ENCODE measurements at places on chromosomes 6 and 20.

- DNase-seq, result no peak
These were observed 19.1 kb downstream of the TRAF3IP2 start for GRCh38 chr6:111586554-111586953.

GRCh38 chr6:143401636-143402370 lies 48.7 kb downstream of the ADAT2 start:
- no peak for DNase-seq

DNA sequence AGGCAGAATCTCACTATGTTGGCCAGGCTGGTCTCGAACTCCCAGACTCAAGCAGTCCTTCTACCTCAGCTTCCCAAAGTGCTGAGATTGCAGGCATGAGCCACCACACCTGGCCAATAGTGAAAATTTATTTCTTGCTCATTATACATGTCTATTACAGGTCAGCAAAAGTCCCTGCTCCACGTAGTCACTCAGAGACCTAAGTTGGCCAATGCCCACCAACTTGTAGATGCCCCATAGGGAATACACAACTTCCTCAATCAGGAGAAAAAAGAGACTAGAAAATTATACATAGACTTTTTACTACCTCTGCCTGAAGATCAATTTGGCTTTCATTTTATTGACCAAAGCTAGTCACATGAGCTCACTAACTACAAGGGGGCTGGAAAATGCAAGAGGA lies 22.0 kb upstream of the CGA start:
- no peak for DNase-seq

GRCh38 chr20:47359530-47360296 lies 3.2 kb upstream of the ZMYND8 start:
- no peak for DNase-seq

DNA sequence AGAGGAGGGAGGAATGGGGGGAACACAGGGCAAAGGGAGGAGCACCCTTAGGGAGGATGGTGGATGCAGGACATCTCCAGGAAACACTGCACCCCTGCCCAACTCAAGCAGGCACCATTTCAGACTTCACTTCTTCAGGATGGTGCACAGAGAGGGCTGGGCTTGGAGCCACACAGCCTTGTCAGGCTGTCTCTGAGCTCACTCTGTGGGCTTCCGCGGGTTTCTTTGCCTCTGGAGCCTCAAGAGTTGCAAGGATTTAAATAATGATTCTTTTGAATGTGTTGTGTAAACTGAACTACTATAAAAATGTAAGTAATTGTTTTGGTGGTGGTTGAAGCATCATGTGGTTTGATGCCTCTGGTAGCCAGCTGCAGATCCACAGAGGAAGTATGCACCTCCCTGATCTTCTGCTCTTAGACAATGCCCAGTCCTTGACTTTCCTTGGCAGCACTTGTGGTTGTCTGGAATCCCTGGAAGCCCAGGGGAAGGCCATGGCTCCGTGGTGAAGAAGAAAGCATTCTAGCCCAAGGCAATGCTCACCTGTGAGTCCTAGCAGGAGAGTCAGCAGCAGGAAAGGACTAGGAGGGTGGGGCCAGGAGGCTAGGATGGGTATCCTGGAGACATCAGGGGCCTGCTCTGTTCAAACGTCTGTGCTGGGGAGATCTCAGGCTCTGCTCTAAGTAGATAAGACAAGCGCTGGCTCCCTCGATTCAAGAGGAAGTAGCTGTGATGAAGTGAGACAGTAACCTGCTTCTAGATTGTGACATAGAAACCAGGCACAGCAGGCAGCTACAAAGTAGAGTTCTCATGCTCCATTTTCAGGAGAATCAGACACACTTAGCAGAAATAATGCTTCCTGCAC lies 50.2 kb upstream of the SIRPG start:
- no peak for DNase-seq

DNA sequence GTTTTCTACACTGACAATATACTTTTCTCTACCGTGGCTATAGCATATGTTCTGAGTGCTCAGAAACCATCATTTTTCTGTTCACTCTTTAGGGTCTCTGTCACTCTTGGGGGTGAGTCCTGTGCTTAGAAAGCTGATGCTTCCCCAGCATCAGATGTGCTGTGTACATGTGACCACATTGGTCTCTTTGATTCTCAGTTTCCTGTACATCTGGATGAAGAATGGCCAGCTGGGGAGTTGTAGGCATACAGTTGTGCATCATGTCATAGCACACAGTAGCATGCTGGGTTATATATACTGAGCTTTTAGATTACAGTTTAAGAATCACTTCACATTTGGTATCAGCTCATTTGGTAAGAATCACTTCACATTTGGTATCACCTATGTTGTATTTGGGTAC lies 238.6 kb upstream of the PREP start:
- DNase-seq, result no peak

GRCh38 chr6:25749837-25750236 lies 4.7 kb upstream of the SLC17A4 start:
- no peak for DNase-seq

GRCh38 chr6:159590835-159591234 lies 102.2 kb downstream of the SOD2 start:
- no peak for DNase-seq

DNA sequence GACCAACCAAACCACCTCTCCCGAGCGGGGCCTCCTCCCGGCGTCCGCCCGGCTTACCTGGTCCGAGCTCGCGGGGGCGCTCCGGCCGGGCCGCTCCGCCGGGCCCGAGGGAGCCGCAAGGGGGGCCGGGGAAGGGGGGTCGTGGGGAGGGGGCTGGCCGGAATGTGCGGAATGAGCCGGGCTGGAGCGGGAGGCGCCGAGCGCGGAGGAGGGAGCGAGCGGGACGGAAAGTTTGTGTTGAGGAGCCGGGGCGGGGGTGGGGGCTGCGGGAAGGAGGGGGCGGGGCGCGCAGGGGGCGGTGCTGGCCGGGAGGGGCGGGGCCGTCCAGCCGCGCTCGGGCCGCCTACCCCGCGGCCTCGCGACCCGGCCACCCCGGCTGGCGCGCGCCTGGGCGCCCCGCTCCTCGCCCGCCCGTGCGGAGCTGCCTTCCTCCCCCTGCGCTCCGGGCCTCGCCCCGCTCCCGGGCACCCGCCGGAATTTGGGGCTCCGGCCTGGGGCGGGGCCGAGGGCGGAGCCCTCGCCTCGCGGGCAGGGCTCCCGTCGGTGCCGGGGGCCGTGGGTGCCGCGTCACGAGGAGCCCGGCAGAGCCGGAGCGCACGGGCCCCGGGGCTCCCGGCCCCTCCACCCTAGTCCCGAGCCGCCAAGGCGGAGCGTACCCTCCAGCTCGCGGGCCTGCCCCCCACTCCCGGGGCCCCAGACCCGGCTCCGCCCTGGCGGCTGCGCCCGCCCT lies at the start of gene TEAD3:
Gene TEAD3, minus strand, starts transcription at position 239 of the 730 bp plus-strand sequence.
- DNase-seq, result no peak

- no peak for DNase-seq
These were observed 179.9 kb downstream of the CDC5L start for GRCh38 chr6:44567406-44567805.

GRCh38 chr6:3653528-3654070 lies 97.9 kb downstream of the PXDC1 start:
- no peak for DNase-seq

DNA sequence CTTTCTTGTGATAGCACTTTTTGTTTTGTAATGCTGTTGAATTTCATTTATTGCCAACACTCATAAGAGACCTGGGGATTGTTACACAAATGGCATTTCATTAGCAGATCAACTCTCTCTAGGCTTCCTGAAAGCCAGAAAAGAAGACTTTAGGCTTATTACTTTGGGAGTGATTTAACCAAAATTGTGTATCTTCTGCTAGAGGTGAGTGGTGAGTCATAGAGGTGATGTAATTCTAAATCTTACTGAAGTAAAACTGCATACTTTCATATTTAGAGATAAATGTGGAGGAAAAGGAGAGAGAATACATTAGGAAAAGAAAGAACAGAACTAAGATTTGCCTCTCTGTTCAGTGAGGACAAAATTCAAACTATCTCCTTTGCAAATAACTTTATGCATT lies 304.7 kb upstream of the RGS17 start:
- DNase-seq, result no peak

- DNase-seq, result peak; percentile 34
These were observed 69.5 kb downstream of the MRAP2 start for GRCh38 chr6:84103029-84103428.

GRCh38 chr20:37390503-37390890 lies 44.6 kb downstream of the SRC start:
- no peak for DNase-seq

GRCh38 chr6:80021591-80021990 lies 17.1 kb downstream of the TTK start:
- no peak for DNase-seq

GRCh38 chr6:160337991-160338390 lies 10.2 kb upstream of the SLC22A3 start:
- no peak for DNase-seq

DNA sequence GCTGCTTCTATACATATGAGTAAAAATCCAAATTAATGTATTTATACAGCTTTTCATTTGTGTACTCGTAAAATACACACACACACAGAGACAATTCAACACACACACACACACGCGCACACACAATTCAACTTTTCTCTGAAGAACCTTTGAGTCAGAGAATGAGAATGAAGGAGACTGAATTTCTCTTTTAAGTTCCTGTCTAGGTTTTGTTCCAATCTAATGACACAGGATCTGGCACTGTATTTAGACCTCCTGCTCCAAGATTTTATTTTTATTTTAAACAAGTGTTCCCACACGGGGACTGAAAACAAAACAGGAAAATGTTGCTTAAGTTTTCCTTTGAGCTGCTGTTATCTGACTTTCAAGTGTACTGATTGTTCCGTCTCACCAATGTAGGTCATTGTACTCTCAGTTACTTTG lies 250.8 kb downstream of the LAMA2 start:
- peak; percentile 37 for DNase-seq

DNA sequence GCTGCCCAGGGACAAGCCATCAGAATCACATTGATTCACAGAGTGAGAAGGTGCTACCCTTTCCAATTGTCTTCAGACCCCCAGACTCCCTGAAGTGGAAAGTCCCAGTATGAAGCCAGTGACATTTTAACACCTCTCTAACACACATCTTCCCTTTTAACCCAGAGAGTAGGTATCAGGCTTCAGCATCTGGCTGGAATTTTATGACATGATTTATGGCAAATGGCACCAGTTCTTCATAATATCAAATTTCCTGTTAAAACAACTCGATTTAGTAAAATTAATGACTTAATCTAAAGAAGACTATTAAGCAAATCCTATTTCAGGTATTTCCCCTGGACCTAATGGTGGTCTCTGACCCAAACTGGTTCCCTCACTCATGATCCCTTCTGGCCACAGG lies 25.0 kb downstream of the KCNB1 start:
- DNase-seq, result no peak

DNA sequence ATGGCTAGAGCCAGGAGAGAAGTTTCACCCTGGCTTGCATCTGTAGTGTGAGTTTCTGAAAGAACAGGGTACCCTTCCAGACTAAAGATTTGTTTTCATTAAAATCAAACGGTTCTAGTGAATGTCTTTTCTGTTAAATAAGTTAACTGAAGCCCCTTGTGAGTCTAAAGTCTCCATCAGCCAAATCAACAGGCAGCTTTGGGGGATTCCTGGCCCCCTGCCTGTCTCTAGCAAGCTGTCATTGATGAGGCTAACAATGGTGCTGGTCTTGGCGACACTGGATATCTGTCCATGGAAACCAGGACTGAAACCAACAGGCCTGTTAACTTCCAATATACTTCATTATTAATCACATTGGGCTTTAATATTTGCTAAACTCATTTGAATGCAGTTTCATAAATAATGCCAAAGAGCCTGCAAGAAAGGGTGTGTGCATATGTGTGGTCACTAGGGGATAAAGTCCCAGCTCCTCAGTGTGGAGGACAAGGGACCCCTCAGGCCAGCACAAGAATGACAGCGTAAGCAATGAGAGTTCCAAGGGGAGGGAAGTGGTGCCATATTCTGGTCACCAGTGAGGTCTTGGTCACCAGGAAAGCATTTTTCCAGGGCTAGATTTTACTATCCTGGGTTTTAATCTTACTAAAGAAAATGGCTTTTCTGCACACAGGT lies 9.1 kb upstream of the RNF182 start:
- DNase-seq, result no peak

DNA sequence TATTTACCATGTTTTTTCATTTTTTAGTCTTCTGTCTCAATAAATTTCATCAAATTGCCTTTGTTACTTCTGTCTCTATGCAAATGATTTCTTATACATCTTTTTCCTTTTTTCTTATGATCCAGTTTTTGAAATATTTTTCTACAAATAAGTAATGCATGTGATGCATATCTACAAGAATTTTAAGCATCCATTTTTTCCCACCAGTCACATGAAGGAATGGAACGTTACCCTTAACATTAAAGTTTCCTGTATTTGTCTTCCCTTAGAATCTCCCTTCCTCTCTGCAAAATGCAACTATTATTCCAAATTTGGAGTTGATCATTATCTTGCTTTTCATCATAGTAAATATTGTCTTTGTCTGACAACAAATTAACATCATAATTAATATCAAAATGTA lies 35.5 kb downstream of the PSMB9 start:
- no peak for DNase-seq

DNA sequence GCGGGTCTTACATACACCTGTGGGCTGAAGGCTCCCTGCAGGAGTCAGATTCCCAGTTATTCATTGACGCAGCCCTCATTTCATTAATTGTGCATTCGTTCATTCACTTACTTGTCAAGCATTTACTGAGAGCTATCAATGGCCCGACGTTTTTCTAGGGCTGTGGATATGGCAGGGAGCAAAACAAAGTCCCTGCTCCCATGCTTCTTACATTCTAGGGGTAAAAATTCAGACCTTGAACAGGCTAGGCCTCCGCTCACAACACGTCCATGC lies 369 bp upstream of the NSFL1C start:
- DNase-seq, result no peak

DNA sequence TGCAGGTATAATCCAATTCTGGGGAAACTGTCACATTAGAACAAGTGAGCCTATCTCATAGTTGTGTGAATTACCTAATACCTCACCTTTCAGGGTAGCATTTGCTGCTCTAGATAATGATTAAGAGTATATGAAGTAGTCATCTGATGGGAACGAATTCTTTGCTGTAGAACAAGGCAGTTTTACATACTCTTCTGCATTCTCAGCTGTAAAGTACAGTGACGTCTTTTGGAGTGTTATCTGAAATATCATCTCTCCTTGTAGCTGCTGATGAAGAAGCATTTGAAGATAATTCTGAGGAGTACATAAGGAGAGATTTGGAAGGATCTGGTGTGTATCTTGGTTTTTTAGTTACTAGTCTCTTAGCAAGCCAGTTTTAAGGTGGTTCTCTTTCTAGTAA lies 28.4 kb downstream of the CSE1L start:
- DNase-seq, result no peak

GRCh38 chr6:163166507-163166906 lies 248.0 kb upstream of the QKI start:
- DNase-seq, result no peak

DNA sequence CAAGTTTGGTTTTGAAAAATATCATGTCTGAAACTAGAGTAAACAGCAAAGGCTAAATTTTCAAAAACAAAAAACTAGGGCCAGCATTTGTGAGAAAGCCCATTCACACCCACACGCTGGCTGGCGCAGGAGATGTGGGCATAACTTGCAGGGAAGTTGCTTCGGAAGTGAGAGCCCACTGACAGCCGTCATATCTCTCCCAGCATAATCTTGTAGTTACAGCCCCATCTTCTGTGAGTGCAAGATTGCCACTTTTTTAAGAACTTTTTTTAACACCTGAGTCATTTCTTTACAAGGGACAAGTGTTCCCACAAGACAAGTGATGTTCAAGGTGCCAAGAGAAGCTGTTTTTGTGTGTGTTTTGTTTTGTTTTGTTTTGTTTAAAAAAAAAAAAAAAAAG lies 212.5 kb upstream of the CNR1 start:
- no peak for DNase-seq

- no peak for DNase-seq
These were observed 665.5 kb downstream of the TENT5A start for GRCh38 chr6:81086991-81087390.

- no peak for DNase-seq
These were observed 655.1 kb upstream of the CITED2 start for GRCh38 chr6:140029551-140029950.

- DNase-seq, result no peak
These were observed 66.5 kb downstream of the ELOVL5 start for GRCh38 chr6:53282234-53282633.

Measured in GM04503 (cell line).